ENCODE measurements at places on chromosomes 7 and 10. TPM values are rescaled to one million over a fixed set of nuclear protein-coding genes. Genes with fewer than 3 reads are reported as not detected.

DNA sequence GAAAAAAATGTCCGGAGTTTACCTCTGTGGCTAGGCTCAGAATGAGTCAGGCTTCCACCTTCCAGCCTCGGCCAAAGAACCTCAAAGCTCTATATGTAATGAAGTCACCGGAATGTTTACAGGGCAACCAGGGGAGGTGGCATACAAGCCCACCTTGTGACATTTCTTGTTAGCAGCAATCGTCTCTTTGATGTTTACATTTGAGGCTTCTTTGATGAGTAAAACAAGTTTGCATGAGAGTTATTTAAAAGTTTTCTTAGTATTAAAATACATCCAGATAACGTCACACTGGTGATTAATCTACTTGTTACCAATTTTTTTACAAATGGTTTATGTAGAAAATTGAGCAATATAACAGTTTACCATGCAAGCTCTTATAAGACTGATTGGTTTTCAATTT lies 133.1 kb upstream of the ADAM12 start:
- no peak for DNase-seq

GRCh38 chr7:124275411-124275810 lies 242.5 kb upstream of the TMEM229A start:
- no peak for DNase-seq

GRCh38 chr10:117458571-117458970 lies 83.3 kb upstream of the PDZD8 start:
- no peak for DNase-seq

PTPRE gene
- 2.0 TPM for total RNA-seq

DNA sequence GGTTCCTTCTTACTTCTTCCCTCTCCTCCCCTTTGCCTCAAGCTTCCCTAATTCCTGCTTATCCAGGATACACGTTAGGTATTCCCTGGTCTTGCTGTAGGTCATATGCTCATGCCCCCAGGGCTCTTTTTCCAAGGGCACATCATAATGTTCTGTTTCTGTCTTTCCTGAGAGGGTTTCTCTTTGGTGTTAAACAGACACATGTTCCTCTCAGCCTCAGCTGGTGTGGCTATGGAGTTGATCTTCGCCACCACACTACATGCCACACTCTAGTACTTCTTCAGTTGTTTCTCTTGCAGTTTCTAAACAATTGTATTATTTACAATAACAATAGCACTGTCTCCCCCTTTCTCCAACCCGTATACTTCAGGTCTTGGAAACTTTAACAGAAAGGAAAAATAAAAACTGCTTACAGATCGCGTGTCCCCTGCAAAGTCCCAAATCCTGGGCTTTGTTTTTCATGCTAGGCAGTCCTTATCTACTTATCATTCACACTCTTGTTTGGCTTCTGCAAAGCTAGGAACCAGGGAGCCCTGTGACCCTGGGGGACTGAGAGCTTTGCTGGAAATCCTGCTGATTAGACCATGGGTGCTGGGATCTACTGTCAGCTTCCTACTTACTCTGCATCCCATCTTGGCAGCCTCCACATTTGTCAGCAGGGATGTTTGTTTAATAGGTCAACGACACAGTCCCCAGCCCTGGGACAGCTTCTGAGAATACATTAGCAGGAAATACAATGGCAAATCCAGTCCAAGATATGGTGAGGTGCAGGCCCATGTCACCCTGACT lies 193.9 kb upstream of the BMPER start:
- DNase-seq, result no peak

DNA sequence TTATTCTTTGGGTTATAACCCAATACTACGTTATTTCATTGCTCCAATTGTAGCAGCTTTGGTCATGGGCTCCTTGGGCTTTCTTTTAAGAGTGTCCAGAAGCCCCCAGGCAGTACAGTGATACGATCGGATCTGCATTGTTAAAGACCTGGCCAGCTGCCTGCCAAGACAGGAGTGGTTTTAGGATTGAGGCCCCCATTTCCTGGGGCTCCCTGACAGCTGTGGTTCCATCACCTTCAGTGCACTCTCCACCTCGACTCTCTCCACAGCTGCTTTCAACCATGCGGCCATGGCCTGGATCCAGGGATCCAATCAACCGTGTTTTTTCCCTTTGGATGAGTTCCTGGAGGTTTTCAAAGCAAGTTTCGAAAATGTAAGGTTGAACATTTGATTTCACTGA lies 123.4 kb upstream of the BTBD16 start:
- DNase-seq, result no peak

ZNF117 gene
- 42.3 TPM for total RNA-seq

DNA sequence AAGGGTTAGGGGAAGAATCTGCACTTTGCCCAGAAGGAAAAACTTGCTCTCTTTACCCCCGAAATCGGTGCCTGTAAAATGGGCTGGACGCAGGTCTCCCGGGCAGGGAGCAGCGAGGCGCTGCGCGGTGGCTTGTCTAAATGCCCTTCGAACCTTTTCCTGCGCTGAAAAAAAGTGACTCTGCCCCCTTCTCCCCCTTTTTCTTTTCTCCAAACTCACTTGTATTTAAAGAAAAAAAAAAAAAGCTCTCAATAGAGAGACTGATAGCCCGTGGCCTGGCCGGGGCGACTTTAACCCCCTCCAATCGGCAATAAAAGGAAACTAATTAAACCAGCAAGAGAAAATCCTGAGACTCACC lies 286 bp downstream of the SP8 start:
- DNase-seq, result no peak

GRCh38 chr10:15460661-15461060 lies 89.6 kb upstream of the FAM171A1 start:
- no peak for DNase-seq

SPRN gene
- total RNA-seq, result 0.50 TPM

HTRA1 gene
- 12.2 TPM for total RNA-seq

HERPUD2 gene
- total RNA-seq, result 35.0 TPM

DNA sequence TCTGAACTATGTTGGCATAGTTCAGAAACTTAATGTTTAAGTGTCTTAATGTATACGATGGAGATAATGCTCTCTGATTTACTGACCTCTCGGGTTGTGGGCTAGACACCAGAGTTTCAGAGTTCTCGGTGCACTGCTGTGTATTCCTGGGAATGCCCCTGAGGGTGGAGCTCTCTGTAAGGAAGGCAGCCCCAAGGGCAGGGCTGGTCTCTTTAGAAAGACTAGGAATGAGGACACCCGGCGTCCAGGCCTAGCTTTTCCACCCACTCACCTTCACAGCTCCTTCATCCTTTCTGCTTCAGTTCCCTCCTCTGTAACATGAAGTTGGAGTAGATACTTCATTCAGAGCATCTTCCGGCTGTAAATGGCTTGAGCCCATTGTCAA lies 536.6 kb upstream of the GALNT17 start:
- DNase-seq, result no peak

TRA2A gene
- total RNA-seq, result 154 TPM

DNA sequence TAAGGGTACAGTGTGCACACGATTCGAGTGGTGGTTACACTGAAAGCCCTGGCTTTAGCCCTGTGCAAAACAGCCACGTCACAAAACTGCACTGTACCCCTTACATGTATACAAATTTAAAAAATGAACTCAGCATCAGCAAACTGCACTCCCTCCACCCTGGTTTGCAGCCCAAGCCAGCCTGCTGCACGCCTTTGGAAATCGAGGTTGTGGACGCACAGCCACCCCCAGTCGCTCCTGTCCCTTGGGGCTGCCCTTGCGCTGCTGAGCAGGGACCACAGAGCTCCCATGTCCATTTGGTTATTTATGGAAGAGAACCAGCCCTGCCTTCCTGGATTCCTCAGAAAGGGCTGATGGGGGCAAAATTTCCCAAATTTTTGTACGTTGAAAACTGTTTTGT lies 98.8 kb downstream of the INPP5A start:
- no peak for DNase-seq

CASTOR2 gene
- total RNA-seq, result 44.5 TPM

DNA sequence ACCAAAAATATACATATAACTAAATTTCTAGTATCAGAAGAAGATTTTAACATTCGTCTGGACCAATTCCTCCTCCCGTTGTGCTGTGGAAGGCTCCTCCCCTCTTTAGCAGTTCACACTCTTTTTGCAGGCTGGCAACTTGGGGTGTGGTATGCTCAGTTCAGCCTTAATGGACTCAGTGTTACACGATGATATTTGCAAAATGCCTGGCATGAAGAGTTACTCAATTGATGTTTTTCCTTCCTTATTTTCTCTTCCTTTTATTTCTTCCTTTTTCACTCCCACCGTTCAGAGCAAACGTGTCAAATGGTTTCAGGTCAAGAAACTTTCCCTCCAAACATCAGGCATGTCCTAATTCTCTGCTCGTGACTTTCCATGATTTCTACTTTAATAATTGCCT lies 248.3 kb downstream of the PHF14 start:
- no peak for DNase-seq

GRCh38 chr10:98363220-98363619 lies 51.8 kb downstream of the PYROXD2 start:
- DNase-seq, result no peak

PKD2L1 gene
- not detected for total RNA-seq

GRCh38 chr10:50211670-50212069 lies 39.6 kb downstream of the ASAH2 start:
- DNase-seq, result no peak

SLC26A3 gene
- not detected for total RNA-seq

MMP21 gene
- 0.23 TPM for total RNA-seq

BAG3 gene
- 23.3 TPM for total RNA-seq

GRCh38 chr7:106064771-106065574 lies 47.1 kb downstream of the SYPL1 start:
- DNase-seq, result no peak

GRCh38 chr10:118903691-118904090 lies 125.8 kb upstream of the NANOS1 start:
- DNase-seq, result no peak

DNA sequence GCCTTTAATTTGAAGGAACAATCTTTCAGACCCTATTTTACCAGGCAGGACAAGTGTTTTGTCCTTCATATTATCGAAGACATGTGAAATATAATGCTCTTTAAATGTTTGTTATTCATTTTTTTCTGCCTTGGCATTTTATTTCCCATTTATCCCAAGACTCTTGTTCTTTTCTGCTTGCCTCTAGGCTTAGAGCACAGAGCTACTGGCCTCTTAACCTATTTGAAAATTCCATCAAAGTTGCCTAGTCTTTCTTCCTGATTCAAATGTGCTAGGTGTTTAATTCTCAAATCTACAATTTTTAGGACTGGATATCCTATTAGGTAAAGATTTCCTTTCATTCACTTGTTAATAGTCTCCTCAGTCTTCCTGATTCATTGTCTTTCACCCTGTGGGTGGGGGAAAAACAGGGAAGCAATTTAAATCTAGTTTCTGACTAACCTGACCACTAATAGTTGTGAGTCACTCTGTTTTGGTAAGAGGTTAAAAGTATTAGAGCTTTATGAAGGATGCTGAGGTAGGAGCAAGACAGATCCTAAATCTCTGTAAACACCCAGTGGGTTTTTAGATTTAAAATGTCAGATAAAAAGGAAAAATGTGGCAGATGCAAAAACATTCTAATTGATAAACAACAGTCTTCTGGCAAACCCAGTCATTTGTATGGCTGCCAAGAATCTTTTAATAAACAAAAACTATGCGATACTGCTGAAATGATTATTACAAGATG lies 1.5 kb downstream of the LIPK start:
- DNase-seq, result no peak

GRCh38 chr7:70701991-70702390 lies 430.0 kb upstream of the GALNT17 start:
- no peak for DNase-seq

GRCh38 chr7:138205614-138206150 lies 129.4 kb downstream of the AKR1D1 start:
- DNase-seq, result no peak

DNA sequence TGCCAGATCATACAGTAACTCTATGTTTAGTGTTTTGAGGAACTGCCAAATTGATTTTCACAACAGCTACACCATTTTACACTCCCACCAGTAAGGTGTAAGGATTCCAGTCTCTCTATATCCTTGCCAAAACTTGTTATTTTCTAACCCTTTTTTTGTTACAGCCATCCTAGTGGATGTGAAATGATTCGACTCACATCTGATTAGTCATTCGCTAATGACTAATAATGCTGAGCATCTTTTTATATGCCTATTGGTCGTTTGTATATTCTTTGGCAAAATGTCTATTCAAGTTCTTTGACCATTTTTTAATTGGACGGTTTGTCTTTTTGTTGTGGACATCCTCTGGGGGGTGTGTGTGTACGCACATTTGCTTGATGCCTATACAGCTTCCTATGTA lies 142.8 kb downstream of the DGKB start:
- no peak for DNase-seq

PROSER2 gene
- 16.9 TPM for total RNA-seq

CHST12 gene
- 22.4 TPM for total RNA-seq

GRCh38 chr7:72603073-72603472 lies 190.9 kb upstream of the CALN1 start:
- no peak for DNase-seq

LEP gene
- not detected for total RNA-seq

KNDC1 gene
- total RNA-seq, result 23.7 TPM

DDX50 gene
- 48.9 TPM for total RNA-seq

MYH16 gene
- not detected for total RNA-seq

GRCh38 chr10:128046156-128046952 lies 79.9 kb downstream of the MKI67 start:
- no peak for DNase-seq

- DNase-seq, result no peak
Measured at GRCh38 chr7:81447351-81447952, 322.4 kb downstream of the HGF start.

OR13A1 gene
- 0.35 TPM for total RNA-seq

CLCN1 gene
- 0.11 TPM for total RNA-seq

DNA sequence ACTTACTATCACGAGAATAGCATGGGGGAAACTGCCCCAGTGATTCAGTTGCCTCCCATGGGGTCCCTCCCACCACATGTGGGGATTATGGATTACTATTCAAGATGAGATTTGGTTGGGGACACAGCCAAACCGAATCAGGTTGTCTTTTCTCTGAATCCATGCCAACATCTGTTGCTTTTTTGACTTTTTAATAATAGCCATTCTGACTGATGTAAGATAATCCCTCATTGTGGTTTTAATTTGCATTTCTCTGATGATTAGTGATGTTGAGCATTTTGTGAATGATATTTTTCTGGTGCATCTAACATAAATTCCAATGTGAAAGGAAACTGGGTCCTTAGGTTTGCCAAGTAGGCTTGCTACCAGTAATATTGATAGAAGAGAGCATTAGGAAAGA lies 69.0 kb upstream of the ARHGAP21 start:
- DNase-seq, result no peak

- DNase-seq, result no peak
Measured at GRCh38 chr10:65270969-65271368, 1654.9 kb upstream of the LRRTM3 start.

- DNase-seq, result no peak
Measured at GRCh38 chr7:87152897-87153641, 816 bp downstream of the DMTF1 start.

LRRC27 gene
- total RNA-seq, result 15.2 TPM

TAS2R40 gene
- not detected for total RNA-seq

Data from mesothelial cell of epicardium (in vitro differentiated cells).